GM23248 (cell line): ENCODE measurements at places on chromosomes 6 and 20. TPM values are rescaled to one million over a fixed set of nuclear protein-coding genes. Genes with fewer than 3 reads are reported as not detected.

C2 gene
- 1.3 and 2.1 TPM in 2 replicates for total RNA-seq

HLA-DRB1 gene
- not detected in 2 replicates for total RNA-seq

DPPA5 gene
- not detected in 2 replicates for total RNA-seq

SLC24A3 gene
- not detected in 2 replicates for total RNA-seq

JPH2 gene
- 7.8 and 9.7 TPM in 2 replicates for total RNA-seq

GRIK2 gene
- total RNA-seq = 0.38 and 7.1 TPM in 2 replicates

CD83 gene
- 1.5 and 5.1 TPM in 2 replicates for total RNA-seq

MPC1 gene
- total RNA-seq = 41.9 and 55.1 TPM in 2 replicates

RAET1G gene
- total RNA-seq = 5.2 and 8.9 TPM in 2 replicates

MAS1 gene
- not detected in 2 replicates for total RNA-seq

CST5 gene
- total RNA-seq = not detected in 2 replicates

RIMS4 gene
- total RNA-seq = 0.22 TPM in 1 of 2 replicates, not detected in the other

GPR63 gene
- total RNA-seq = 0.11 and 0.13 TPM in 2 replicates

NHLRC1 gene
- 2.5 and 3.2 TPM in 2 replicates for total RNA-seq

GMPR gene
- total RNA-seq = 0.63 and 2.2 TPM in 2 replicates

SIRPG gene
- not detected in 2 replicates for total RNA-seq

DCDC2 gene
- not detected in 2 replicates for total RNA-seq

MYLK2 gene
- total RNA-seq = 0.63 TPM in 1 of 2 replicates, not detected in the other

COL9A1 gene
- not detected in 2 replicates for total RNA-seq

LRRN4 gene
- total RNA-seq = not detected in 2 replicates

PRR18 gene
- not detected in 2 replicates for total RNA-seq

CALHM4 gene
- not detected in 2 replicates for total RNA-seq

SNRPB gene
- total RNA-seq = 234 and 280 TPM in 2 replicates

GPSM3 gene
- 5.4 and 7.7 TPM in 2 replicates for total RNA-seq

ANGPT4 gene
- total RNA-seq = not detected in 2 replicates

PBOV1 gene
- not detected in 2 replicates for total RNA-seq

FNDC1 gene
- 4.8 and 5.2 TPM in 2 replicates for total RNA-seq

SSTR4 gene
- total RNA-seq = not detected in 2 replicates

OGFRL1 gene
- 19.9 and 22.5 TPM in 2 replicates for total RNA-seq

C20orf141 gene
- total RNA-seq = not detected in 2 replicates

TAF11 gene
- total RNA-seq = 18.2 and 27.1 TPM in 2 replicates

FABP7 gene
- total RNA-seq = not detected in 2 replicates

NDUFAF5 gene
- 5.3 and 13.0 TPM in 2 replicates for total RNA-seq

LPA gene
- not detected in 2 replicates for total RNA-seq

MACROD2 gene
- 1.1 and 3.3 TPM in 2 replicates for total RNA-seq

BFSP1 gene
- total RNA-seq = 0.25 and 0.32 TPM in 2 replicates

PRDM13 gene
- total RNA-seq = not detected in 2 replicates

MTHFD1L gene
- 57.6 and 68.7 TPM in 2 replicates for total RNA-seq

RNF182 gene
- total RNA-seq = 2.3 and 2.7 TPM in 2 replicates

AIF1 gene
- not detected in 2 replicates for total RNA-seq

DEFB119 gene
- not detected in 2 replicates for total RNA-seq

SLC17A2 gene
- not detected in 2 replicates for total RNA-seq

EYA4 gene
- not detected in 2 replicates for total RNA-seq

TPD52L2 gene
- 198 and 214 TPM in 2 replicates for total RNA-seq

DST gene
- total RNA-seq = 322 and 411 TPM in 2 replicates

TREML2 gene
- not detected in 2 replicates for total RNA-seq

C6orf132 gene
- total RNA-seq = 4.2 and 5.2 TPM in 2 replicates

PNPLA1 gene
- not detected in 2 replicates for total RNA-seq

SAMD3 gene
- 0.32 and 11.3 TPM in 2 replicates for total RNA-seq
